ENCODE measurements at places on chromosomes 3 and 15.

DNA sequence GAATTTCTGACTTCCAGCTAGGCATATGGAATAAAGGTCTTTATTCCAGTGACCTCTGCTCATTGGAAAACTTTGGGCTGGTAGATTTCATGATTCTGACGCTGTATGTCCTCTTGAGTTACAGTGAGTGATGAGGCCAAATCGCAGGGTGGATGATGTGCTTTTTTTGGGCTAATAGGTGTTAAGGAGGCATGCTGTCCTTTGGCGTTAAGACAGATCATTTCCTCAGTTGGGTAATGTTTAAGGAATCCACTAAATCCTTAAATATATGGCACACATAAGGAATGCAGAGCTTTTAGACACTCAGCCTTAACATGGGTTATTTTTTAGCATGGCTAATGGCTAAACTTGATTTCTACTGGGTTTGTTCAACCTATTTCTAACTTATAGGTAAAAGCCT lies 87.9 kb downstream of the LPP start:
- DNase-seq: no peak

DNA sequence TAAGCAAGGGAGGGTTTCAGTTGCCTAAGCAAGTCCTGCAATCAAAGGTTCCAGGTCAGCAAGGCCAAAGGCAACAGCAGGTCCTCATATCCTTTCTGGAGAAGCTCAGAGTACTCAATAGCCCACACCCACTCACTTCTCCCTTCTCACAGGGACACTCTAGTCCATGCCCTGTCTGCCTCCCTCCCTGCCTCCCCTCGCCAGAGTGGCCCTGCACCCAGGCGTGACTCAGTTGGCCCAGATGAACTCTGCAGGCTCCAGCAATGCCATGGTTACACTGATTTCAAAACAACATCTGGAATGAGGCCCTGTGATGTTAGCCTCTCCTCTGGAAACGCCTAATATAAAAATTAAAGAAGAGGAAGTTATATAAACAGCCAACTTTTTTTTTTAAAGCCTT lies 32.9 kb downstream of the IL16 start:
- no peak for DNase-seq

DNA sequence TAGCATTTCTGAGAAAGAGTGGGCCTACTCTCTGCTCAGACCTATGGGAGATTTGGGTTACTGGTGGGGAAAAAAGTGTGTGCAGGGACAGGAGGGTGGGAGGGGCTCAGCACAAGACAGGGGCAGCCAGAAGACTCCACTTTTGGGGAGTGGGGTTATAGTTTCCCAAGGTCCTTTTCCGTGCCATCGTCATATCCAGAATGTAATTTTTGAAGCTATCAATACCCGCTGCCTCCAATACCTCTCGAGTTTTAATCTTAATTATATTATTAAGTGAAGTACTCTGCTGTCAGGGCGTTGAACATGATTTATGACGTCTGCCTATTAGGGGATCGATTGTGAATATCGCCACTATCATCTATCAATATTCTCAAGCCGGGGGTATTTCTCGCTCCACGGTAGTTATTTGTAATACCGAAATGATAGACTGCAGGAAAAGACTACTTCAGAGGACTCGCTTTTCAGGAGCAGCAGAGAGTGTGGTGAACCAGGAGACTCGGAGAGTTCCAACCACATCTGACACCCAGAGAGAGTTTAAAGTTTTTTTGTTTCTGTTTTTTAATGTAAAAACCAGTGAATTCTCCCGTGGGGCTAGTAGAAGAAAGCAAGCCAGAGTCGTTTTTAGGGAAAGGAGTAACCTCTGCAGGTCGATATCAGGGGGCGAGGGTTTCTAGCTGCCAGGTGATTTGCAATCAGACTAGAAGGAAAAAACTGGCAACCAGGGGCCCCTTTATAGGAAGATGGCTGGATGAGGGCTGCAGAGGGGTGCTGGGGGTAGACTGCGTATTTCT lies 20.6 kb downstream of the NR2F2 start:
- DNase-seq: no peak

- no peak for DNase-seq
Observed at GRCh38 chr15:96354731-96355567, 24.4 kb downstream of the NR2F2 start.

DNA sequence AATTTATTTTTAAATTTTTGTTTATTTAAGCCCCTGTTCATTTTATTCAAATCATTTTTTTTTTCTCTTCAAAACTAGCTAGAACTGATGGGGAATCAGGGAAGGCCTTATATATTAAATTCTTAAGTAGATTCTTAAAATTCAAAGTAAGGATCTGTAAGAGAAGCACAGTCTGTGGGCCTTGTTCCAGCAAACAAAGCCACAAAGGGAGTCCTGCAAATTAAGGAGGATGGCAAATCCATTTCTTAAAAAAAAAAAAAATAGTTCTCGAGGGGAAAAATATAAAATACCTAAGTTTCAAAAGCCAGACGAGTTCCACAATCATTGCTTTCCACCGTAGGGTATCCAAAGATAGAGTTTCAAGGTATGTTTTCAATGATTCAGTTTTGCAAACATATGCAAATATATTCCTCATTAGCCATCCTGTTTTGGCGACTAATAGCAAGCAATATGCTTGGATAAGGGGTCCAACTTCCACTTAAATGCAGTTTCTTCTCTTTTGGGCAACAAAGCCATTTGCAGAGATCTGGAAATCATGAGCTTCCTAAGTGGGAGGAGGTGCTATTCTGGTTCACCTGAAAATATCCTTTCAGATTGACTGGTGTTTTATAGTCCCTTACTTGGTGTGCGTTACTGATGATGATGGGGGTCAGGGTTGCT lies 46.8 kb downstream of the CDIN1 start:
- no peak for DNase-seq

All from D341Med (cell line).